ENCODE measurements at places on chromosomes 7 and 10. TPM values are rescaled to one million over a fixed set of nuclear protein-coding genes. Genes with fewer than 3 reads are reported as not detected.

- no peak for DNase-seq
Observed at GRCh38 chr7:151539088-151539671, 19.5 kb upstream of the RHEB start.

- DNase-seq: no peak
Observed at GRCh38 chr7:134458341-134458805, 527 bp downstream of the AKR1B1 start.

GRCh38 chr10:13026873-13027272, 25.4 kb upstream of the CCDC3 start:
- no peak for DNase-seq

DNA sequence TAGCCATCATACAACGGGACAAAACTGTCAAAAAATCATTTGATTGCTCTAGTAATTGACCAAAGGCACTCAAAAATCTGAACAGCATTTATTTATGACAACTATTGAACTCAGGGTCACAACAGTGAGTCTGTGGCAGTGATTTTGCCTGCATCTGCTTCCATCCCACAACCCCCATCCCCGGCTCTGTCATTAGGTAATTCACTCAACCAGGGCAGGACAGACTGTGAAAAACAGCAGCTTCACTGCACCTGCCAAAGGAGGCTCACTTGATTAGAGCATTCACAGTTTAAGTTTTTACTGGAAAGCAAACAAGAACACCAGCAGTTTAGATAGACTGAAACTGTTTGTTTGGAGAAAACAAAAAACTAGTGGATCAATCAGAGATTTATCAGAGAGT, 22.2 kb downstream of the NRCAM start:
- DNase-seq: no peak

- no peak for DNase-seq
Observed at GRCh38 chr7:25437308-25437707, 209.0 kb upstream of the NPVF start.

GRCh38 chr10:84065804-84066601, 73.3 kb upstream of the GHITM start:
- DNase-seq: no peak

GRCh38 chr10:28298951-28299350, 3.9 kb downstream of the MPP7 start:
- DNase-seq: no peak

GRCh38 chr10:31832261-31832660, 96.4 kb downstream of the ARHGAP12 start:
- DNase-seq: no peak

DNA sequence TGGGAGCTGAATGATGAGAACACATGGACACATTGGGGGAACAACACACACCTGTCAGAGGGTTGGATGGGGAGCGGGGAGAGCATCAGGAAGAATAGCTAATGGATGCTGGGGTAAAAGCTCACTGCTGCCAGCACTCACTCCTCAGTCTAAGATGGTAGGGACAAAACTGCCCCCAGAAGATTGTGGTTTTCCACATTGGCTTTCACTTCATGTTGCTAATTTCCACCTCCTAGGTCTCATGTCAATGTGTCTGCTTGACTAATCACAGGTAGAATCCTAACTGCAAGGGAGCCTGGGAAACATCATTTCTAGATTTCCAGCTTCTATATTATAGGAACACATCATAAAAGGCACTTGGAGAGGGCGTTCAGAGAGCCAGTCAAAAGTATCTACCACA, 22.6 kb downstream of the APBB1IP start:
- no peak for DNase-seq

DNA sequence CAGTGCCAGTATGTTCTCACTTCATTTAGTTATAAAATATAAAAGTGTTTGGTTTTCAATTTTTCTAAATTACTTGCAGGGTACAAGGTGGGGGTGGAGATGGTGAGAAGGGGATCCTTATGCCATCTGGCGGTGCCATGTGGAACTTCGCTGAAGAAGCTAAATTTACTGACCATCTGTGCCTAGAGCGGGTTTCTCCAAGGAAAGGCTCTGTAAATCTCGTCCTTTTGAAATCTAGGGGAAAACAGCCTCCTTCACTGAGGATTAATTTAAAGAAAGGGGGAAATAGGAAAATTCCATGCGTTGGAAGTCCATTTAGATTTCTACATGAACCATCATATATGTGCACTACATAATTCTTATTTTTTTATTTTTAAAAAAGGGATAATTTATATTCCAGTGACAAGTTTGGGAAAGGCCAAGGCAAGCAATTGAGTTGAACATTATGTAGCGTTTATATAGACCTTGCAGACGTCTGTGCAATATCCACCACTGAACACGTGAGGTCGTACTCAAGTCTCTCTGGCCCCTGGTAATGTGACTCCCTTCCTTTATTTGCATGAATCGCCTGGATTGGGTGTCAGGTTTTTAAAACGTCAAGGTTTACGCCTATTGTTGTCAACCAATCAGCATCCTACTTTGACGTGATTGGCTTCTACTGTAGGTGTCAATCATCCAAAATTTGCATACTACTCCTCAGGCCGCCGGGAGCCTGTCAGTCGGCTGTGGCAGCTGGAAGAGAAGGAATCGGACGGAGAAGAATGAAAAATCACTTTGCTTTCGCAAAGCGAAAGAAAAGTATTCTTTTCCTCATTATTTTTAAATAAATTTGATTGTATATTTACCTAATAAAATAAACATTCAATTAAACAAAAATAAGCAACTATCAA, 297.1 kb upstream of the NFE2L3 start:
- peak; percentile 98 for DNase-seq

DNA sequence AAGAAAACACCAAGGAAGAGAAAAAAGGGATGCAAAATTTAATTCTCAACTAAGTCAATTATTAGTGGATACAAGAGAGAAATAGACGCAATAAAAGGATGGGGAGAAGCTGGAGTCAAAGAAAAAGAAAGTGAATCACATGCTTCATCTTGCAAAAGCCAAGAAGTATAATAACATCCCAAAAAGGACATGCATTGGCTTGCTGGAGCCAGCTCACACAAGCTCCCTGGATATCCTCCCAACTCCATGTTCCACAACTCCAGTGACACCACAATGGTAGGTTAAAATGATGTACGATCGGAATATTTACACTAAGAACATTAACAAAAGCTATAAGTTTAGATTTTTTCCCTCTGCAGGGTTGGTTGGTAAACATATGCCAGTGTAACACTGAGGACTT, 72.4 kb downstream of the MACC1 start:
- DNase-seq: no peak

DNA sequence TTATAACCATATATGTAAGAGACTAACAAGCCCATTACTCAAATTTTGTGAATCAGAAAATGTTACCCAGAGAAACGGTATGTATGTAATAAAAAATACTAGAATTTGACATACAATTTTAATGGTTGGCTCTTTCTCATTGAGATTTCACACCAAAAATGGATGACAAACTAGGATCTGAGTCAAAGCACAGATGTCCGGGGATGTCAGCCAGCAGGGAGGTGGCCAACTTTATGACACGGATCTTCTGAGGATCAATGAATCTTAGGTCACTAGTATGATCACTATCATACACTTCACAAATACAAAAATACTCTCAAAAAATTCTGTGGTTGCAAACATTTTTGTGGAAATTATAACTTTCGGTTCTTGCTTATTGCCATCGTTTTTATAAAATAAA, 173.5 kb upstream of the NFE2L3 start:
- DNase-seq: no peak

Gene ATP5F1C
- polyA plus RNA-seq: 426 TPM

Gene CAV1
- polyA plus RNA-seq: 32.3 TPM

Gene CUBN
- polyA plus RNA-seq: 182 TPM

Gene JCAD
- polyA plus RNA-seq: 29.8 TPM

Gene CBLL1
- 34.0 TPM for polyA plus RNA-seq

Gene PRSS37
- polyA plus RNA-seq: 0.08 TPM

Gene FAM237B
- 0.33 TPM for polyA plus RNA-seq

Gene CPA2
- 0.39 TPM for polyA plus RNA-seq
